ENCODE measurements at places on chromosomes 6 and 20.
A peak's percentile ranks its signal among the peaks of the same experiment; 100 is the strongest.

DNA sequence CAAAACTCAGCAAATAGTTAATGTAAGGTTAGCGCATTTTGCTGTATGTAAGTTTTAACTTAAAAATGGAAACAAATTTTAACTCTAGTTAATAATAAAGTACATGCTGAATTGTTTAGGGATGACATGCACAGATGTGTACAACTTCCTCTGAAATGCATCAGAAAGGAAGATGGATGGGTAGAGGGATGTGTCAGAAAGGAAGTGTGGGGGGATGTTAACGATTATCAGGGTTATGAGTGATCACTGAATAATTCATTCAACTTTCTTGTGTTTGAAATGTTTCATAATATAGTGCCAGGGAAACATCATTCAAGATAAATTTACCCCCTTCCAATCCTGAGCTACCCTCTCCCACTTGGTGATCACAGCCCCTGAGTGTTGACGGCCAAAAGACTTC lies 87.6 kb downstream of the FOXA2 start:
- peak; percentile 45 for DNase-seq

- no peak for DNase-seq
These were observed 32.0 kb downstream of the KIF16B start for GRCh38 chr20:16541226-16541625.

GRCh38 chr6:128569732-128570679 lies 49.6 kb upstream of the PTPRK start:
- DNase-seq = peak; percentile 80

- DNase-seq = no peak
These were observed 38.9 kb upstream of the CD2AP start for GRCh38 chr6:47438481-47439347.

DNA sequence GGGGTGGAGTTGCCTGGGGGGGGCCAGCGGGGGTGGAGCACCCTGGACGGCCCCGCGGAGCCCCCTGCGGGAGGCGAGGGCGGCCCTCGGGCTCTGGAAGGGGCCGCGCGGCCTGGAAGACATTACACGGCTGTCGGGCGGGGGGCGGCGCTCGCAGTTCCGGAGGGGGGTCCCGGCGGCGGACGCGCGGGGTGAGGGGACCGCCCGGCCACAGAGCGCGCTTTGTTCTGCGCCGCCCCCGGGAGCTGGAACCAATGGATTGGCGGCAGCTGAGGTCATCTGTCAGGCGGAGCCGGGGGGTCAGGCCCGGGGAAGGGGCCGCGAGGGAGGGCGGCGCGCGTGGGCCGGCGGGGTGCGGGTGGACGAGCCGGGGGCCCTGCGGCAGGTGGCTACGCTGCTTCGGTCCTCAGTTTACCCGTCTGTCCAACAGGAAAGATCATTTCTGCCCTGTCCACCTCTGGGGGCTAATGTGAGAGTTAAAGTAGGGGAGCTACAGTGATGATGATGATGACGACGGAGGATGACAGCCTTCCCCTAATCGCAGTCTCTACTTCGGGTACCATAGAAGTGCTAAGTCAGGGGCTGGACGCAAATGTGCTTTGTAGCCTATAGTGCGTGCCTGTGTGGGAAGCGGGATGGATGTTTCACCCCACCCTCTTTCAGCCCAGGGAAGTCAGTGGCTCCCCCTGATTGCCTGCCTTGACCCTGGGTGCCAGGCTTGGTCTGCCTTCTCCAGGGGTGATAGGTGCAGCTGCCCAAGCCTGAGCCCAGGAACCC lies 10.4 kb downstream of the SRXN1 start:
- DNase-seq = no peak

- DNase-seq = no peak
These were observed 230.0 kb upstream of the SULF2 start for GRCh38 chr20:48015141-48015910.

DNA sequence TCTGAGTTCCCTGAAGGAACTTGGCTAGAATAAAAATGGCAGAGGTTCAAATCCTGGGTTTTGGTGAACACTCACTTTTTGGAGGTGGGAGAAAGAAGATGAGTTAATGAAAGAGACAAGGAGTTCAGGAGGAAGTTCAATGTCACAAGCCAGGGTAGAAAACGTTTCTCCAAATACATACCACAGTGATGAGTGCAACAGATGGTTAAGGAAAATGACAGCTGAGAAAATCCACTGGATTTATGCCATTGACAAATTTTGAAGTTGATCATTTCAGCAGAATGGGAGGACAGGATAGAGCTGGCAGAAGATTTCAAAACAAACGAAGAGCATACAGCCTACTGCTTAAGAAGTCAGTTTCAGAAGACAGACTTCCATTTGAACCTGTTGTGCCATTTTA lies 122.7 kb downstream of the GFRAL start:
- DNase-seq = no peak

- DNase-seq = no peak
These were observed 172.8 kb downstream of the CDKAL1 start for GRCh38 chr6:20706939-20707485.

DNA sequence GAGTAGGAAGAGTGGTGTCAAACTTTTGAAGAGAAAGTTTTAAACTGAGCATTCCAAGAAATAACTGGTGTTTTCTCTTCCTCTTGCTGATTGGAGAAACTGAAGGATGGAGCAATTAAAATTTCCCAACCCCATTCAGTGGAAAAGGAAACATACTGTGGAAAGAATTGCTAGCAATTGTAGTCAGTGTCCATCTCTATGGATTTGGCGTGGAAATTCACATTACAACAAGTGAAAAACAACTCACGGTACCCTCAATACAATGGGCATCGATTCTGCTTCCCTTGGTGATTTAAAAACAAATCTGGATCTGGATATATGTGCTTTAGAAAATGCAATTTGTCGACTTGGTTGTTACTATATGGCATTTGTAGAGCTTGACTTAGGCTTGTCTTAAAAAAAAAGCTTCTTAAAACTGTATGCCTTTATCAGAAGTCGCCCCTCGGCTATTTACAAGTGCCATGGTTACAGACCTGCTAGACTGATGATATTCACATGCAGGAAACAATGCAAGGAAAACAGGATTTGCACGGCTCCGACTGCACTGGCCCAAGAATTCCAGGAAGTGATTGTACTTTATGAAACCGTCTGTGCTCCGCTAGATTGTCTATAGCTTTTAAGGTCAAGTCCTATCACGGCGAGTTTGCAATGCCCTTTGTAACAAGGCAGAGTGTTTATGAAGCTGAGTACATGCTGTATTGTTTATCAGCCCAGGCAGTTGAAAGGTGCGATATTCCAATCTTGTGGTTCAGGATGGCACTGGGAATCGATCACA lies 131.7 kb upstream of the PHACTR1 start:
- peak; percentile 55 for DNase-seq

GRCh38 chr6:28974505-28974904 lies 30.6 kb downstream of the ZNF311 start:
- no peak for DNase-seq

- no peak for DNase-seq
These were observed 11.9 kb downstream of the BHLHE23 start for GRCh38 chr20:62994869-62995281.

DNA sequence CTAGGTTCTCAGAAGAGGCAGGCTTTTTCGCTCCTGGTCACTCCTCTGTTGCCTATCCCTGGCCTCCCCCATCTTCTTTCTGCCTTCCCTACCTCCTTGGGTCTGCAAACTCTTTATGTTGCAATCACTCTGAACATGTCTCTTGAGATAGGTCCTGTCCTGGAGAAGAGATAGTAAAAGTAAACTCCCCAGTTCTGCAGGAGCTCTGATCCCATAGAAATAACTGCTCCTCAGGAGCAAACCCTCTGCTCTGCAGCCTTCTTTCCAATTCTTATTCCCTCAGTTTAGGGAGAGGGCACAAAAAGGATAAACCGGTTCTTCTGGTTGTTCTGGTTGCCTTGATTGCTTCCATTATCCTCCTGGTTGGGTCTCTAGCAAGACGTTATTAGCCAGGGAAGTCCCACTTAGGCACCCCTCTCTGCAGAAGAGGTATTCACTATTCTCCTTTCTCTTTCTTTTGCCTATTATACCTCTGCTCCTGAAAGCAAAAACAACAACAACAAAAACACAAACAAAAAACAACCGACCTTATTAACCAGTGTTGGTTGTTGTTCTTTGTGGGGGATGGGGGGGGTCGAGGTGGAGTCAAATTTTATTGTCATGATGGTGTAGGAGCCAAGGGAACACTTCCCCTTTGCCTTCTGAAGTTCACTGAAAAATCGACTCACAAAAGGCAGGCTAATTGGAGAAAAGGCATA lies 973 bp downstream of the TRIM38 start:
- DNase-seq = peak; percentile 72

GRCh38 chr20:5448449-5449118 lies 131.8 kb upstream of the PROKR2 start:
- DNase-seq = peak; percentile 52

DNA sequence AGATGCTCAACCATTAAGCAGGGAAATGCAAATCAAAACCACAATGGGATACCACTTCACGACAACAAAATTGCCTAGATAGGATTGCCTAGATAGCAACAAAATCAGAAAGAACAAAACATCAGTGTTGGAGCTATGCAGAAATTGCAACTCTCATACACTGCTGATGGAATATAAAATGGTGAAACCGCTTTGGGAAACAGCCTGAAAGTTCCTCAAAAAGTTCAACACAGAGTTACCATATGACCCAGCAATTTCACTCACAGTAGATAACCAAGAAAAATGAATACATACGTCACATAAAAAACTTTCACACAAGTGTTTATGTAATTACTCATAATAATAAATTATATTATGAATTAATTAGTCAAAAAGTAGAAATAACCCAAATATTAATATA lies 78.3 kb downstream of the MAFB start:
- DNase-seq = no peak

- DNase-seq = no peak
These were observed 162.4 kb downstream of the FRK start for GRCh38 chr6:115898246-115898645.

GRCh38 chr6:150900049-150900448 lies 34.5 kb downstream of the MTHFD1L start:
- no peak for DNase-seq

GRCh38 chr20:57964011-57964862 lies 254.4 kb upstream of the PMEPA1 start:
- DNase-seq = no peak

DNA sequence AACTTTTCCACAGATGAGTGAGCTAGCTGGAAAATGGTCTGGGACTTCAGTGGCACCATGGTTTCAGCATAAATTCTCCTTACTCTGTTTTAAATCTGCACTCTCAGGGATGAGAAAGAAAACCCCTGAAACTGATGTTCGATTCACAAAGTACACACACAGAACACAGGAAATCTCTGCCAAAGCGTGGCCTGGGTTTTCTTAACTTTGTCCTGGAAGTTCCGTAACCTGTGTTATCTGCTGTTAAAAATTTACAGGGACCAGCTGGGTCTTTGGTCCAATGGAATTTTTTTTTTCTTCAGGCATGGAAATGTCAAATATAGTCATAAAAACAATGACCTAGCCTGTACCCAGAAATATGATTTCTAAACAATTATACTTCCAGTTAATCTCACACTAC lies 7.3 kb downstream of the SCML4 start:
- no peak for DNase-seq

DNA sequence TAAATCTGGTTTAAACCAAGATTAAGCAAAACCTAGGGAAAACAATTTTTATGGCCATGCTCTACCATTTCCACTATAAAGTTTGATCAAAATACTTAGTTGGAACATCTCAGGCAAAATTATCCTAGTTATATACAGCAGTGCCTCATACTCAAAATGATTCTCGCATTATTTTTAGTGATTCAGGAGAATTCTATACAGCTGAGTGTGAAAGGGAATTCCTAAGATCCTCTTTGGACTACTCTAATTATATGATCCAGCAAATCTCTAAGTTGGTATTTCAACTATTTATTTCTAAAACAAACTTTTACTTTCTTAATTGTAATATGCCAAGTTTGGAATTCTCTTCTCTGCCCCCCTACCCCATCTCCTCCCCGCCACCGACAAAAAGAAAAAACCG lies 8.6 kb downstream of the DTNBP1 start:
- no peak for DNase-seq

DNA sequence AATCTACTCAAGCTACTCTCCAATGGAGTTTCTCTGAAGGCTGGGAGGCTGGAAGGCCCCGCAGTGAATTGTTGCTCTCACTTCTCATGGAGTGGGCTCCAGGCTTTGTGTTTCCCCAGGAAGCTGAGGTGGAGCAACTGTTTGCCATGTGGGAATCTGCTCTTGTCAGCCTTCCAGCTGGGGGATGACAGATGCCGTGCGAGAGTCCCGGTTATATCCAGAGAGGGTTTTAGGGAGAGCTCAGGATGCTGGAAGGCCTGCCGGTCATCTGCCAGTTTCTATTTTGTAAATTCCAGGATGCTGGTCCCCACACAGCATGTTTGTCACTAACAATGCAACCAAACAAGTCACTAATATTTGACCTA lies 98.2 kb upstream of the NAA20 start:
- no peak for DNase-seq

DNA sequence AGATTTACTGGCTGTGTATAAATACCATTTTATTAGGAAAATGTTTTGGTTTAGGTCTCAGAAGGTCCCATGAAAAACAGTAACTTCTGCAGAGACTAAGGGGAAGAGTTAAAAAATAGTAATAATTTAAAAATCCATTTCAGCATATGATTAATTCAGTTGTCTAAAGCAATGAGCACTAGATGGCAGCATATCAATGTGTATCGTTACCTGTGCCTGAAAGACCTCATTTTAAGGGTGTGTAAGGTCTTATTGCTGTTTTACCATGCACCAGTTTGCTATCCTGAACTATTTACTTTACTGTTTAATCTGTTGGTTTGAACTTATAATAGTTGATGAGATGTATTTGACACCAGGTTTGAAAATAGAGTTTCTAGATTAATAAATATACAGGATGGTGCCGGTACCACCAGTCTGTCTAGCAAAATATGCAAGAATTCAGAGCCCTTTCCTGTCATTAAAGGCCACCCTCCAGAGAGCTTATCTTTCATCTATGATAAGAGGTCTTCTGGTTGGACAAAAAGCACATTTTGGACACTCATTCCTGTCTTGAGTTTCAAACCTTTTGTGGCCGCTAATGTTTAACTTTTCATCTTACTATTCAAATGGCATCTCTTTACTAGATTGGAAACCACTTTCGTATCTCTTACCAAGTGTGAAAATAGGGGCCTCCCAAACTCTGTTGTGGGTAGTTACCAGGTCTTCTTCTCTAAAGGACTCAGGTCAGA lies 8.9 kb upstream of the AHI1 start:
- DNase-seq = peak; percentile 60

- peak; percentile 31 for DNase-seq
These were observed 12.8 kb upstream of the BPI start for GRCh38 chr20:38290829-38291814.

DNA sequence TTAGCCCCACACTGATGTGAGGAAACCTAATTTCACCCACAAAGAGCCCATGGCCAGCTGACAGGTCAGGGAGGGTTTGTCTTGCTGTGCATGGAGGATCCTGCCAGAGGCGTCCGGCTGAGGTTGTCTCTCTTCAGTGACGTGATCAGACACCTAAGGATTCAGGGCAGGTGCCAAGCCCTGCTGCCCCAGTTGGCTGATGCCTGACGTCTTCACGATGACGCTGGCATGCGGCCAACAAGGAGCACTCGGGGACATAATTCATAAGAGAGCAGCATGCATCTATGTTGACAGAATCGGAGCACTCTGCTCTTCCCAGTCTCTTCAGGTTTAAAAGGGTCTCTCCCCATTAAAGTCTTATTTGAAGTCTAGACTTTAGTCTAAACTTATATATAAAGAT lies 47.8 kb downstream of the PSMB1 start:
- DNase-seq = no peak
